ENCODE measurements at places on chromosomes 1 and 21.

GRCh38 chr1:116273042-116273783 lies 99.8 kb upstream of the ATP1A1 start:
- DNase-seq: no peak

DNA sequence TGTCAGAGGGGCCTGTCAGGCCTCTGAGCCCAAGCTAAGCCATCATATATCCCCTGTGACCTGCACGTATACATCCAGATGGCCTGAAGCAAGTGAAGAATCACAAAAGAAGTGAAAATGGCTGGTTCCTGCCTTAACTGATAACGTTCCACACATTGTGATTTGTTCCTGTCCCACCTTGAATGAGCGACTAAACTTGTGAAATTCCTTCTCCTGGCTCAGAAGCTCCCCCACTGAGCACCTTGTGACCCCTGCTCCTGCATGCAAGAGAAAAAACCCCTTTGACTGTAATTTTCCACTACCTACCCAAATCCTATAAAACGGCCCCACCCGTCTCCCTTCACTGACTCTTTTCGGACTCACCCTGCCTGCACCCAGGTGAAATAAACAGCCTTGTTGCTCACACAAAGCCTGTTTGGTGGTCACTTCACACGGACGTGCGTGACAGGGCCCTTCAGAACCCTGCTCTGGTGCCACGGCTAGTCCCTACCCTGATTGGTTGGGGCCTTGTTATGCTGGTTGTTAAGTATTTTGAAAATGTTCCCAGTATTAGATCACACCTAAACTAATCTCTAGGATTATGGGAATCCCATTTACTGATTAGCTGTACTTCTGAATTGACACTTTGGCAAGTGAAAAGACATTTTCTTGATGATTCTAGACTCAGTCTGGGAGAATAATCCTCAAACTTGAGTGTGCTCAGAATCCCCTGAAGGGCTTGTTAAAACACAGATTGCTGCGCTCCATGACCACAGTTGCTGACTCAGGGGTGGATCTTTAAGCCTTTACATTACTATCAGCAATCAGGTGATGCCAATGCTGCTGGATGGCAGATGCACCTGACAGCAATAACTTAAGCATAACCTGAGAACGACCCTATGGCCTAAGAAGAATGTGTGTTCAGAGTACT lies 28.8 kb upstream of the SPATA6 start:
- no peak for DNase-seq

- no peak for DNase-seq
Measured at GRCh38 chr1:3905953-3906671, 6.0 kb upstream of the C1orf174 start.

- DNase-seq: no peak
Measured at GRCh38 chr1:211939876-211940468, 95.4 kb downstream of the INTS7 start.

DNA sequence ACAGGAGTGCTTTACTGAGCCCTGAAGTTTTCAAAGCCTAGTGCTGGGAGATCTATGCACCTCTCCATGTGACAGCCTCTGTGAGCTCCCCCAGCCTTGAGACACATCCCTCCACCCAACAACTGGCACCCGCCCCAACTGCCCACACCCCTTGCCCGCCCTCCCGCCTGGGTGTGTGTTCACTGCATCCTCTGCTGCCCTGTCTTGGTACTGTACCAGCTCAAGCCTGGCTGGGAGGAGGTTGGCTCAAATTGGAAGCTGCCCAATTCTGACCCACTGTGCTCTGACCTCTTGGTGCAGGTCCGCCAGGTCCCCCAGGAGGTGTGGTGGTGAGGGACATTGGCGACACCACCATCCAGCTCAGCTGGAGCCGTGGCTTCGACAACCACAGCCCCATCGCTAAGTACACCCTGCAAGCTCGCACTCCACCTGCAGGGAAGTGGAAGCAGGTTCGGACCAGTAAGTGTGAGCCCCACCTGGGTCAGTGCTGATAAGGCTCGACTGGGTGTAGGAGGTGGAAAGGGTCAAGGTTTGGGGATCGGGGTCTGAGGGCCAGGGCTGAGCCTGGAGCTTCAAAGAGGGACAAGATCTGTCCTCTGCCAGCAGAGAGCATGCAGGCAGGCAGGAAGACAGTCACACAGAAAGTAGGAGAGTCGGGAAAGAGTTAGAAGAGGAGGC lies 18.0 kb downstream of the TMEM81 start:
- no peak for DNase-seq

DNA sequence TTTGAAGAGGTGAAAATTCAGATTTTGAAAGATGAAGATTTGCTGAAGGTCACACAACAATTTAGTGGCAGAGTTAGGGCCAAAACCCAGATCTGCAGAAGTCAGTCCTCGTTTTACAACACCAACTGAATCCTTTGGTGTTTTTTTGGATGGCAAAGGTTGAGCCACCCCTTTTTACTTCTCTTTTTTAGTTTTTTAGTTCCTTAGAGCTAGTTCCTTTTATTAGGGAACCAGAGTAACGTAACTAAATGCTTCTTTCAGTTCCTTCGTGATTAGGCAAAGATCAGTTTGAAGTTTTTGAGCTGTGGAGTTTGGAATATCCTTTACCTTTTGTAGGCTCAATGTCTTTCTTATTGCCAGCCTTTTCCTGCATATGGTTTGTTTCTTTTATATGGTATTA lies 67.9 kb upstream of the ARID1A start:
- DNase-seq: no peak

- DNase-seq: no peak
Measured at GRCh38 chr1:186865253-186865652, 36.5 kb downstream of the PLA2G4A start.

DNA sequence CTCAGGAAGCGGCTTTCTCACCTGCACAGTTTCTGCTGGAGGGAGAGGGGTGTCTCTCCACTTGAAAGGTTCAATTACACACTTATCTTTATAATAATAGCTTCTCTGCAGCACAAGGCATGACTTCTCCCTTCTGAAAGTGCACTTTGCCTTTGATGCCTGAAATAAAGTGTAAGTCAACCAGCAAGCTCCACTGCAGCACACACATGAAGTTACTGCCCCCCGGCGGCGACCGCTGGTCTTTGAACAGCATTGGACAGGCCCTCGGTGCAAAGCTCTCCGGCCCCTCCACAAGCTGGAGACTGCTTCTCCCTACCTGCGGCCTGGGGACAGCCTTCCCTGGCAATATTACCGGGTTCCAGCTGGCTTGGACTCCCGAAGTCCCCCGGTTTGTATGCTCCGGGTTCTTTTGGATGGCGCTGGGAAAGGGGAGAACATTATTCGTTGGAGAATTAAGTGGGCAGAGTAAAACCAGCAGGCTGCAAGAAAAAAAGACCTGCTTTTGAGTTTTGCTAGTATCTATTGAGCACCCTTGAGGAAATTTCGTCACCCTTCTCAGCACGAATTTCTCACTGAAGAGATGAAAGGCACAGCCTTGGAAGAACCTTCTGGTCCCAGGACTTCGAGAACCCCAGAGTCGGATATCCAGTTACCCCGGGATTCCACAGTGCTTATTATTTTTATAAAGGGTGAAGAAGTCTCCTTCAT lies 11.8 kb downstream of the RCAN1 start:
- DNase-seq: peak; percentile 36

GRCh38 chr1:37189111-37189510 lies 154.8 kb upstream of the GRIK3 start:
- DNase-seq: no peak

DNA sequence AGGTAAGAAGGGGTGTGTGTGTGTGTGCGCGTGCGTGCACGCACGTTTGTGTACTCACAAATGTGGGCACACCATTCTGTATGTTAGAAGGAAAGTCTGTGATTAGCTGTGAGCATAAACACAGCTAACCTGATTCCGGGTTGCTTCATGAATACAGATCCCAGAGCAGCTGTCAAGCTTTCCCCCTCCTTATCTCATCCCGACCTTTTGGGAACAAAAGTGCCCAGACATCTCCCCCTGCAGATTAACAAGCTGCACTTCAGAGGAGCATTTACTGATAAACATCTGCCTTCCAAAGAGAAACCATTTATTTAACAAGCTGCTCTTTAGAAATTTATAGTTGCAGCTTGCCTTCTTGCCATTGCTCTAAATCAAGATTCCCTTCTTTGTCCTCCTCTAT lies 97.0 kb downstream of the MT1HL1 start:
- DNase-seq: no peak

DNA sequence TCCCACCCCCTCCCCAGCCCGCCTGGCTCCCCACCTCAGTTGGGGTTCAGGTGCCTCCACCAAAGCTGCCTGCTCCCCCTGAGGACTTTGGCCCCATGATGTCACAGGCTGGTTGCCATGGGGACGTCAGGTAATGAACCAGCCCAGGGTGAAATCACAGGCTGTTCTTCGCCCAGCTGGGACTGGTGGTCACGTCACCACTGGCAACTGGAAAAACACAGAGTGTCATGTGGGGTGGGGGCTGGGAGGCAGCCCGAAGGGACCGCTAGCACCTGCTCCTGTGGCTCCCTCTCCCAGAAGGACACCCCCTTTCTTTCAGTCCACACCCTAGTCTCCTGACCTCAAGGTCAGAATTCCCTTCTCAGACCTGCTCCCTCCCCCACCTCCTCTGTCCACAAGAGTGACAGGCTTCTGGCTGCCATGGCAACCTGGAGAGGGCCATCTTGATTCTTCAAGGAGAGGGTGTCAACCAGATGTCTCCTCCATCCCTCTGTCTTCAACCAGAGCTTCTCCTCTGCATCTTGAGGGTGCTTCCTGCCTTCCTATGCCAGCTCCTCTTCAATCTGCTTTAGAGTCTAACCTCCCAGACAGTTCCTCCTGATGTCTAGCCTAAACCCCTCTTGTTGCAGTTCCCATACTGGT lies 6.2 kb downstream of the FAM131C start:
- no peak for DNase-seq

DNA sequence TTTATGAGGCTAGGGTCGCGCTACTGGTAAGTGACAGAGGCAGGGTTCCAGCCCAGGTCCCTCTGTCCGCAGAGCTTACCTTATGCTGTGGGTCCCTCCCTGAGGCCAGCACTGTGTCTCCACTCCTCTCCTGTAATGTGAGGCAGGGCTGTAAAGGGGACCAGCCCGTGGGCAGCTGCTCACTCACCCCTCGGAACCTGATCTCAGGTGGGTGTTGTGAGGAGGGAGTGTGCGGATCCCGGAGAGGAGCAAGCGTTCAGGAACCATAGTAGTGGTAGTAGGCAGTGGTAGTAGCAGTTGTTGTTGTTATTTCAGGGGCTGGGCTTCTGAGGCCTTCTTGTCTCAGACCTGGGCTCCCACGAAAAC lies 1.7 kb downstream of the ZC3H12A start:
- no peak for DNase-seq

DNA sequence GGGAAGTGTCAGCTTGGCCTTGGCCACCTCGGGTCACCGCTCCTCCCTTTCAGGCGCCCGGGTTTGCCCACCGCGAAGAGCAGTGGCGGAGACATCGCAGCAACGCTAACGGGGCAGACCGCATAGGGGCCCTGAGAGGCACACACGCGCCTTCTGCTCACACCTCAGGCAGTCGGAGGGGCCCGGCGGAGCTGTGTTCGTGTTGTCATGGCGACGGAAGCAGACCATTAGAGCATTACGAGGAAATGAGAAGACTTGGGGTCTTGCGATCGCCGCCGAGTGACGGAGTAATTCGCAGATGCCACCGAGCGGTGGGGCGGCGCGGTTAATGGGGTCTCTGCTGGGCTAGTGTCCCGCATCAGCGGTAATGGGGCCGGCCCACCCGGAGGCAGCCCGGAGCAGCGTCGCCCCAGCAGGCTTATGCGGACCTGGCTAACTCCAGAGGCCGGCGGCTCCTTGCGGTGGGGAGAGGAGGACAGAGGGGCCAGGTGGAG lies 144.1 kb downstream of the TNR start:
- DNase-seq: no peak

DNA sequence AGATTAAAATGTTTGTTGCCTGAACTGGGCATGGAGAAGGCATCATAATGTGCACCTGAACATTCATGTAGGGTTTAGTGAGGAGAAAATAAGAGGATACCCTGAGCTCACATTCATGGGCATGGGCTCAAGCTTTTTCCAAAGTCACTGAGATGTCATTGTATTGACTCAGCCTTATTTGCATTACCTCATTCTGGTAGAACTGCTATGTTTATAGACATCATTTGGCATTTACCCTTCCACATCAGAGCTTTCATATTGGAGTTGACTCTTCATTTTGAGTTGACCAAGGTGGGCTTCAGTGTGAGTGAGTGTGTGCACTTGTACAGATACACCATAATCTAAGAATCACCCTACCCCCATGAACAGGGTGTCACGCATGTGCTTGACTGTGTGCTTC lies 143.2 kb downstream of the PBX1 start:
- DNase-seq: no peak

- no peak for DNase-seq
Measured at GRCh38 chr21:33140288-33140687, 70.3 kb downstream of the OLIG1 start.

DNA sequence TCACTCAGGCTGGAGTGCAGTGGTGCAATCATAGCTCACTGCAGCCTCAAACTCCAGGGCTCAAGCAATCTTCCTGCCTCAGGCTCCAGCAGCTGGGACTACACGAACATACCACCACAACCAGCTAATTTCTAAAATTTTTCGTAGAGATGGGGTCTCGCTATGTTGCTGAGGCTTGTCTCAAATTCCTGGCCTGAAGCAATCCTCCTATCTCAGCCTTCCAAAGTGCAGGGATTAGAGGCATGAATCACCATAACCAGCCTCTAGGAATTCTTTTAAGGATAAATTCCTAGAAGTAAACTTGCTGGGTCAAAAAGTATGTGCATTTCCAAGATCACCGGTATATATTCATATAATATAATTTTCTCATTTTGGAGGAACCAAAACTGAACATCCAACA lies 17.6 kb upstream of the HUNK start:
- no peak for DNase-seq

- no peak for DNase-seq
Measured at GRCh38 chr21:43273708-43274021, 104.9 kb downstream of the CRYAA start.

DNA sequence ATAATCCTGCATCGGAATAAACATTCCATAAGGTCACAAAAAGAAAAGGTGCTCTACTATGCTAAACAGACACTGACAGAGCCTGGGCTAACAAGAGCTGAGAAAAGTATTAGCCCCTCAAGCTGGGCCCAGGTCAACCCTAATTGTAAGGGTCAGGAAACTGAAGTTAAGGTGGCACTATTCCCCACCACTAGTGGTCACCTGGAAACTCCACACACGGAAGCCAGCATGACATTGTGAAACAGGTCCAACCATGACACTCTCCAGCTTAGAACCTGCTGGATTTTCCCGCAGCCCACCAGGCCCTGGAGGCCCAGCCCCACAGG lies 1.2 kb downstream of the PTTG1IP start:
- DNase-seq: no peak
